Stomach (tissue), 19 donors: ENCODE measurements at places on chromosomes 1 and 21.

- DNase-seq = peak; percentile 88
These were observed 110.4 kb downstream of the SYT2 start for GRCh38 chr1:202599669-202600431.

DNA sequence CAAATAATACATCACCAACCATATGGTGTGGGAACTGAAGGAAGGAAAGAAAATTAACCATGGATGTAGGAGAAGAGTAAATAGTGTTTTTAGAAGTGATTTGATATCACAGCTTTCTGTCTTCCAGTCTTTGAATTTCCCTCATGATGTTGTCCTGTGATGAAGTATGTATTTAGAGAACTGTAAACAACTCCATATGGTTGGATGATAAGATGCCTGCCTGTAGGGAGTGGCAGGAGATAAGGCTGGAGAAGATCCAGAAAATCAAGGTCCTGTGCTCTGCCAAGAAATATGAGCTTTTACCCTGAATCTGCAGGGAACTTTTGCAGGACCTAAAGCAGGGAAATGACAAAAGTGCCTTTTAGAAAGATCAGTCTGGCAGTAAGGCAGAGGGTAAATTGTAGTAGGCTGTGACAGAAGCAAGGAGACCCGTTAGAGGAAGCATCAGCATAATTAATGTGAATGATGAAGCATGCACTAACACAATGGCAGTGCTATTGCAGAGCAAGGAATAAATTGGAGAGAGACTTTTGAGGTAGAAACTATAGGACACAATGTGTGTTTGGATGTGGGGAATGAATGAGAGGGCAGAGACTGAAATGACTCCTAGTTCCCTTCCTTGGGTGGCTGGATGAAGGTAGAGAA, 21.9 kb downstream of the CEPT1 start:
- DNase-seq = peak; percentile 10

DNA sequence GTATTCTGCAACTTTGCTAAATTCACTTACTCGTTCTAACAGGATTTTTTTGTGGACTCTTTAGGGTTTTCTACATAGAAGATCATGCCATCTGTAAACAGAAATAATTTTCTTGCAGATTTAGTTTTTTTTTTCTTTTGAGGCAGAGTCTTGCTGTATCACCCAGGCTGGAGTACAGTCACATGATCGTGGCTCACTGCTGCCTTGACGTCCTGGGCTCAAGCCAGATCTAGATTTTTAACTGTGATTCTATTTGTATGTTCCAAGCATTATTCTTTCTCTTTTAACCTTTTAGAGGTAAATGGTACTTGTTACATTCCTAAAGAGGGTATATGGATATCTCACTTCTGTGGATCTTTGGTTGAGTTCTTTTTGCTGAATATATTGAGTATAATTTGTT, 18.6 kb downstream of the FABP3 start:
- peak; percentile 19 for DNase-seq

- no peak for DNase-seq
These were observed 101.8 kb downstream of the PTGS2 start for GRCh38 chr1:186578325-186579016.

DNA sequence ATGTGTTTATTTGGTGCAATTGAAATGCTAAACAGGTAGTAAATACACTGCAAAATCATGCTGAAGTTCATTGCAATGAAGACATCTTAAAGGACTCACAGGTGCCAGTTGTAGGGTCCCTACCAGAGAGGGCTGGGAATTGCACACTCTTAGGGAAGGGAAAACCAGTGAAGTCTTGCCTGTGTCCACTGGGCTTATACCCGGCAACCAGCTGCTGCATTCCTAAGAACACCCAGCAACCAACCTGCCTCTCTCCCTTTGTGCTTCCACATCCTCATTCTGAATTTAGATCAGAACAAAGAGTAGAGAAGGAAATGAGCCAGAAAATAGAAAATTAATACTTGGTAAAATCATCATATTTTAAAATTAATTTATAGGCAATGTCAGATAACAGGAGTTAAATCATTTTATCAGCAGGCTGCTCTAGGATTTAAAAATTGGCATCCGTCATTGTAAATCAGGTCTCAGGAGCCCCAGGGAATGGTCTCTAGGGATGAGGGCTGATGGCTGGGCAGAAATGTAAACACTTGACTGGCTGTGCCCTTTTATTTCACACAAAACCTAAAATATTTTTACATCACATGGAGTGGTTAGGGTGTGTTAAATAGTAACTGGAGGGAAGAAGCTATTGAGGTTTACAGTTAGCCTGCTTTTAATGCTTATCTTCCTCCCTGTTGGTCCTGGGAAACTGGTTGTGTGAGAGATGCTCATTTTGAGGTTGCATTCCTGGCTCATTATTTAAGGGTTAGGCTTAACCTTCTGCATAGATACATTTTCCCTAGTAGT, 31.3 kb downstream of the PTGFRN start:
- no peak for DNase-seq

DNA sequence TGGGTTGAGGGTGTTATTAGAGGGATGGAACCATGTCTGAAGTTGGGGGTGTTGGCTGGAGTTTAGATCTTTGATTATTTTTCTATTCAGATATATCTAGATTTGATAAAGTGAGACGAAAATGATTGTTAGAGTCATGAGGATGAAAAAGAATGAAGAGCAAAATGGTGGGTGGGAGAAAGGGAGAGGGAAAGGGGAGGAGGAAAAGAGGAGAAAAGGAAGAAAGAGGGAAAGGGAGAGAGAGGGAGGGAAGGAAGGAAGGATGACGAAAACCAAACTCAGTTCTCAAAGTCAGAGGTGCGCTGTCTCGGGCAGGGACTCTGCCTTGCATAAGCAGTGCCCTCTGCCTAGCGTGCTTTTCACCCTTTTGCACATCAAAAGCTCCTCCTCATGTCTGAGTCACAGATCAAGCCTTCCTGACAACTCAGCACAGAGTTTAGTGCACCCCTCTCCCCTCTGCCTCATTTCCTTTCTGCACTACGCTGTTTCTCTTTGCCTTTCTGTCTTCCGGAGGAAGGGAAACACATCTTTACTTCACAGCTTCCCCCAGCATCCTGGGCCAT, 225.8 kb upstream of the PROX1 start:
- no peak for DNase-seq

- DNase-seq = no peak
These were observed 2.1 kb downstream of the DLGAP3 start for GRCh38 chr1:34927316-34927715.

DNA sequence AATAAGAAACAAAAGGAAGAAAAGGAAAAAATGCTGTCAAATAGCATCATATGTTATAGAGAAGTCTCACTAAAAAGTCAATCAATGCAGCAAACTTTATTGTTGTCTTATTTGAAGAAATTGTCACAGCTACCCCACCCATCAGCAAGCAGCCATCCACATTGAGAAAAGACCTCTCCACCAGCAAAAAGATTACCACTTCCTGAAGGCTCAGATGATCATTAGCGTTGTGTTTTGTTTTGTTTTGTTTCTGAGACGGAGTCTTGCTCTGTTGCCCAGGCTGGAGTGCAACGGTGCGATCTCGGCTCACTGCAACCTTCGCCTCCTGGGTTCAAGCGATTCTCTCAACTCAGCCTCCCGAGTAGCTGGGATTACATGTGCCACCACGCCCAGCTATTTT, 29.0 kb downstream of the ATP2B4 start:
- no peak for DNase-seq

GRCh38 chr1:1832166-1832565, 53.9 kb upstream of the NADK start:
- no peak for DNase-seq

DNA sequence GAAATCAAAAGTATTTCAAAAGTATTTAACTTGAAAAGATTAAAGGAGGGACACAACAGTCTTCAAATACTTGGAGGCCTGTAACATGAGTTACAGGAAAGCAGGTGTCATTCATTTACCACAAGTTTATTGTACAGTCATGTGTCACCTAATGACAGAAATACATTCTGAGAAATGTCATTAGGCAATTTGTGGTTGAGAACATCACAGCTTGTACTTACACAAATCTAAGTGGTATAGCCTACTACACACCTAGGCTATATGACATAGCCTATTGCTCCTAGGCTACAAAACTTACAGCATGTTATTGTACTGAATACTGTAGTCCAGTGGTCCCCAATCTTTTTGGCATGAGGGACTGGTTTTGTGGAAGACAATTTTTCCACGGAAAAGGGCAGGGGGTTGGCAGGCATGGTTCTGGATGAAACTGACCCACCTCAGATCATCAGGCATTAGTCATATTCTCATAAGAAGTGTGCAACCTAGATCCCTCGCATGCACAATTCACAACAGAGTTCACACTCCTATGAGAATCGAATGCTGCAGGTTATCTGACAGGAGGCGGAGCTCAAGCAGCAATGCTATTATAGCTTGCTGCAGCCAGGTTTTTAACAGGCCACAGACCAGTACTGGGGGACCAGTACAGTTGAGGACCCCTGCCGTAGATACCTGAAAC, 25.0 kb upstream of the PHTF1 start:
- no peak for DNase-seq

GRCh38 chr1:196650403-196650802, 1.4 kb upstream of the CFH start:
- no peak for DNase-seq

GRCh38 chr1:30744060-30744756, 13.4 kb downstream of the LAPTM5 start:
- DNase-seq = no peak

GRCh38 chr1:53736290-53736689, 2.7 kb downstream of the GLIS1 start:
- no peak for DNase-seq

GRCh38 chr1:181504399-181504842, 21.1 kb downstream of the CACNA1E start:
- DNase-seq = peak; percentile 38

DNA sequence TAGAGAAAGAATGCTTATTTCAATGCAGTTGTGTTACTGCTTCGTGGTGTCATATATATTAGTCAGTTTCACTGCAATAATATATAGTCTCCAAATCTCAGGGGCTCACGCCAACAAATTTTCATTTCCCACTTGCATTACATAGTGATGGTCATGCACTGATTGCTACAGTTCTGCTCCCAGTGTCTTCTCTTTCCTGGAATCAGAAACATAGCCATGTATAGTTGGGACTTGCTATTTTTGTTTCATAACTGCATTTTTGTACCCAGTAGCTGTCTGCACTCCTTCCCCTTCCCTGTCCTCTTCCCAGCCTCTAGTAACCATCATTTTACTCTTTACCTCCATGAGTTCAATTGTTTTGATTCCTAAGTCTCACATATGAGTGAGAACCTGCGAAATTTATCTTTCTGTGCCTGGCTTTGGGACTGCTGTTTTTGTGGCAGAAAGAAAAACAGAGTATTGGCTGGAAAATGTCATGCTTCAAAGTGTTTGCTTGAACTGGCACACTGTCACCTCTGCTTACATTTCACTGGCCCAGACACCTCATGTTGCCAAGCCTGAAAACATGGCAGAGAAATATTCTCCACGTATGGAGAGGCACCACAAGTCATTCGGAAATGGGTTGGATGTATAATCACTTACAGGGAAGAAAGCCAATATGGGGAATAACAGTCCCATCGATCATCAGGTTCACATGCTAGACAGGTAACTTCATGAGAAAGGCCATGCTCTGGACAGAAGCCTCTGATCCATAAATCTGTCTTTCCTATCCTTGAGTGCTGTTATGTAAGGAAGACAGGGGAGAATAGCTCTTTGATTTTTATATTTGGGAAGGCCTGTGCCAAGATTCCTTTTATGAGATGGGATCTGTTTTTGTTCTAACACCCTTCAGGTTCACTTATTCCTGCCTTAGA, 60.4 kb upstream of the BACH1 start:
- no peak for DNase-seq

- DNase-seq = no peak
These were observed 8.7 kb downstream of the KPNA6 start for GRCh38 chr1:32116531-32116930.

GRCh38 chr1:95742591-95743089, 508.6 kb downstream of the RWDD3 start:
- no peak for DNase-seq

GRCh38 chr1:221016751-221017150, 137.5 kb downstream of the HLX start:
- no peak for DNase-seq

DNA sequence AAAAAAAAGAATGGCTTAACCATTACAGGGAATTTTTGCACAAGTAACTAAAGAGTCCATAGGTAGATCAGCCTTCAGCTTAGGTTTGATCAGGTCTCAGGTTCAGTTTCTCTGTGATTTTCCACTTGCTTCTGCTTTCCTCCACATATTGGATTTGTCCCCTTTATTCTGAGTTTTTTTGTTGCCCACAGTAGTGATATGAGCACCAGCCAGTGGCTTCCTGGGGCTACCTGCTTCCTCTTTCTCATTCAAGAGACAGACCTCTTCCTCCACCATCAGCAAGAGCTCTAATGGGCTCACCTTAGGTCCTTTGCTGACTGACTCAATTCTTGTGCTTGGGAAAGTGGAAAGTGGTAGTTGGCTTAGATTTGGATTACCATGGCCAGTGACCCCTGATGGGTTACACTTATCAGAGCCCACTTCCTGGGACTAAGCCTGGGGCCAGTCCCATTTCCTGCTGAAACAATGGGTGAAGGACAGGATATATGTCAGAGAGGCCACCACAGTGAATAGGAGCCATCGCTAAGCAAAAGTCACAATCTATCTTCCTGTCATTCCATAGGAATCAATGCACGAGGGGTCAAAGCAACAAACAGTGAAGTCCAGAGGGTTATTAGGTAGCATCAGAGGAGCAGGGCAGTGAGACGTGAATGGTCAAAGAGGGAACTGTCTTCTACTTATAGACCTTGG, 12.8 kb upstream of the PLA2G2E start:
- DNase-seq = no peak

- peak; percentile 23 for DNase-seq
These were observed 829.2 kb upstream of the ADAMTS5 start for GRCh38 chr21:27796106-27796505.

- no peak for DNase-seq
These were observed 73.2 kb upstream of the TRABD2B start for GRCh38 chr1:48070396-48070750.

DNA sequence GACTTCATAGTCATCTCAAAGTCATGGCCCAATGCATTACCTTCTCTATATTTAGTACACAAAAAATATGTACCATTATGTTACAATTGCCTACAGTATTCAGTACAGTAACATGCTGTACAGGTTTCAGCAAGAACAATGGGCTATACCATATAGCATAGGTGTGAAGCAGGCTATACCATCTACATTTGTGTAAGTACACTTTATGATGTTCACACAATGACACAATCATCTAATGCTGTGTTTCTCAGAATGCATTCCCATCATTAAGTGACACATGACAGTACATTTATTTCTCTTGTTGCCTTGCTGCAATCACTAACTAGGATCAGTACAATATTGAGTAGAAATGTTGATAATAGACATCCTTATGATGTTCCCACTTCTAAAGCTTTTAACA, 46.5 kb upstream of the NFIA start:
- no peak for DNase-seq

- peak; percentile 46 for DNase-seq
These were observed 5.9 kb upstream of the TNFSF4 start for GRCh38 chr1:173212952-173213491.

- no peak for DNase-seq
These were observed 10.4 kb downstream of the KLHDC7A start for GRCh38 chr1:18491168-18491567.

DNA sequence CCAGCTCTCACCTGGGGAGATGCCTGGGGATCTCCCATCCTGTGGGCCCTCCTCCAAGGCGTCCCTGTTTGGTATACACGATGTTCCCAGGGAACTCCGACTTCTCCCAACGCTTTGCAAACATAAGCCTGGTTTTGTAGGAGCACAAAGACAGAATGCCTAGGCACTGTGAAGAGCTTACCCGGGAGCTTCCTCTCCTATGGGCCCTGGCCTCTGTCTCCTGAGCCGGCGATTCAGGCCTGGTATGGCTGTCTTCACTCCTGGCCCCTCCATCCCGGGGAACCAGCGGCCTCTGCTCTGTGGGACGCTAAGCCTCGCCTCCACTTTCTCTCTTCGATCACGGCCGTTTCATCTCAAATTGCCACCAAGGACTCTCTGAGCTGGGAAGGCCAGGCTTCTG, 59.6 kb upstream of the ACTRT2 start:
- DNase-seq = no peak
